ENCODE measurements at places on chromosomes 6 and 20.

GRCh38 chr20:60091861-60092260 lies 133.6 kb downstream of the CDH26 start:
- no peak for DNase-seq

DNA sequence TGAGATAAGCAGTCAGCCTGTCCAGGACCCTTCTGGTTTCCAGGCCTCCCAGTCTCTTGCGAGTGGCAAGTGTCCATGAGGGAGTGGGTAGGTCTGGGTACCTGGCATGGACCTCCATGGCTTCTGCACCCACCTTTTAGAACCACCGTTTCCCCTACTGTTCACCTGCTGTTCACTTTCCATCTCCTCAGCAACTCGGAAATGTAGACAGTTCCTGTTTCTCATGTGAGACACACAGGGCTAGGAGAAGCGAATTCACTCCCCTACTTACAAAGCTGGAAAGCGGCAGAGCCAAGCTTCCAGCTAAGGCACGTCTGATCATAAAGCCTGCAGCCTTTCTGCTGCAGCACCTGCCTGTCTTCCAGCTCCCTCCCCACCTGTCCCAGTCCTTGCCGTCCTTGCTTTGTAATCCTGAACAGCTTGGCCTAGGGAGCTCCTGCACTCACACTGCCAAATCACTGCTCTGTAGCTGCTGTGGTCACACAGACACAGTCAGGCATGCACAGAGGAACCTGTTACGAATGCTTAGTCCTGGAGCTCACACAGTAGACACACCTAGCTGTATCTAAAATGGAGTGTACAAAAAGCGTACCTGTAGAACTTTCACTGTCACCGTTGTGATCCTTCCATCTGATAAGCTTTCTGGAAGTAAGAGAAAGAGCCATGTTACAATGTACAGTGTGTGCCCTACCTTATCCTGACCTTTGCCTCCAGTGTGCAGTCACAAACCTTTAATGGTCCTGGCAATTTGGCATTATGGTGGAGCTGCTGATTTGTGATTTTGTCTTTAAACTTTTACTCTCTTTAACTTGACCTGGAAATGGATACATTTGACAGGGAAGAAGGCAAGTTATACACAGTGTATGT lies 294.1 kb downstream of the NRN1 start:
- no peak for DNase-seq

DNA sequence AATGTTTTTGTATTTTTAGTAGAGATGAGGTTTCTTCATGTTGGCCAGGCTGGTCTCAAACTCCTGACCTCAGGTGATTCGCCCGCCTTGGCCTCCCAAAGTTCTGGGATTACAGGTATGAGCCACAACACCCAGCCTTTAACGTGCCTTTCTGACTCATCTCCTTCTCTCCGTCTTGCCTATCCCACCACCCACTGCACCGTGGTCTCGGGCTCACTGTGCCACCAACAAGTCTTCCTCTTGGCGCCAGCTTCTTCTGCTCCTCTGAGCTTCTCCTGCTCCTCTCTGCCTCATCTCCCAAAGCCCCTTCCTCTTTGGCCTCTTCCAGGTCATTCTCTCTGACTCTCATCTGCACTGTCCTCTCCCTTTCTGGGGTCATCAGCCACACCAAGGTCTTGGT lies 41.0 kb downstream of the TMEM242 start:
- no peak for DNase-seq

GRCh38 chr6:101011186-101011585 lies 130.1 kb upstream of the ASCC3 start:
- DNase-seq, result no peak

DNA sequence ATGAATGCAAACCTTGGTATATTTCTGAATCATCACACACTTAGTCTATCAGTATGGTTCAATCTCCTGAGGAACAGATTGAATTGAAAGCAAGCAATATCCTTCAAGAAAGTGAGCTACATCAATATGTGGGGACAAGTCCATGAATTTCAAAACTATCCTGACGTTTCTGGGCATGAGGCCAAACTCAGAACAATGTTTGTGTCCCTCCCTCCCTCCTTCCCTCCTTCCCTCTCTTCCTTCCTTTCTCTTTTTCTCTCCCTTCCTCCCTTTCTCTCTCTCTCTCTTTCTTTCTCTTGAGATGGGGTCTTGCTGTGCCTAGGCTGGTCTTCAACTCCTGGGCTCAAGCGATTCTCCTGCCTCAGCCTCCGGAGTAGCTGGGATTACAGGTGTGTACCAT lies 27.9 kb upstream of the SYNCRIP start:
- DNase-seq, result peak; percentile 63

DNA sequence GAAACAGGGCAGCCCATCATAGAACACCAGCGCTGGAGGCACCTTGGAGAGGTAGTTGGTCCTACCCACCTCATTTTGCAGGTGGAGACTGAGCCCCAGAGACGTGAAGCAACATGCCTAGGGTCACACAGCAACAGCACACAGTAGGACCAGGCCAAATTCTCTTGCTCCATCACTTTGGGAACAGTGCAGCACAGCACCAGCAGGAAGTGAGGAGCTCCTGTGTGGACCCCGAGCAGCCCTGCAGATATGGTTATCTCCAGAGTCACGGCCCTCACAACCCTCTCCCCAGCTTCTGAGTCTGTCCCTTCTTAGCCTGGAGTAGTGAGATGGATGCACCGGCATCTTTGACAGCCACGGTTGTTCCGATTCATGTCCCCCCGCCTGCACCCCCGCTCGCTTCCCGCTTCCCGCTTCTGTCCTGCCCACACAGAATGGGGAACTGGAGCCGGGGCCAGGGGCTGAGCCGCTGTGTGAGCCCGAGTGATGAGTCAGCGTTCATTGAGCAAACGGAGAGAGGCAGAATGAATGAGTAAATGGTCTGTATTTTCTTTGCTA lies 72.6 kb upstream of the DUSP22 start:
- DNase-seq, result peak; percentile 58

GRCh38 chr20:32285621-32286371 lies 8.3 kb downstream of the KIF3B start:
- DNase-seq, result no peak

GRCh38 chr20:22890594-22891300 lies 144.4 kb upstream of the SSTR4 start:
- DNase-seq, result peak; percentile 12

DNA sequence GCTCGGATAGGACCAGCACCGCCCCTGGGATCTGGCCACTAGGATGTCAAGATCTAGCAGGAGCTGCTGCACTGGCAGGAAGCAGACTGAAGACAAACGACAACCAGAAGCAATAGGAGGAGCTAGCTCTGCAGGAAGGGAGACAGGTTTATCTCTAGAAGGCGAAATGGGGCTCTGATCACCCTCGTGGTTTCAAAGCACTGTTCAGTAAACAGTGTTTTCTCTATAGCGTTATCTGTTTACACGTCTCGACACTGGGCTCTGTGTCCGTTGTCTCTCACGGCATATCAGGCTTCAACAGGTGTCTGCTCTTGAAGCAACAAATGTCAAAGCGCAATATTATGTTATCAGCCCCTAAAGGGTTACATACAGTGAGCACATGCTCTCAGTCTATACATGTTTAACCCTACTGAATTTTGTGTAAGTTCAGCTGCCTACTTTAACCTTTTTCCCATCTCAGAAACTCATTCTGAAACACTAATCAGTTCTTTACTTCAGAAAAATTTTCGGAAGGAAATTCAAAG lies 23.8 kb downstream of the TMEM14B start:
- no peak for DNase-seq

DNA sequence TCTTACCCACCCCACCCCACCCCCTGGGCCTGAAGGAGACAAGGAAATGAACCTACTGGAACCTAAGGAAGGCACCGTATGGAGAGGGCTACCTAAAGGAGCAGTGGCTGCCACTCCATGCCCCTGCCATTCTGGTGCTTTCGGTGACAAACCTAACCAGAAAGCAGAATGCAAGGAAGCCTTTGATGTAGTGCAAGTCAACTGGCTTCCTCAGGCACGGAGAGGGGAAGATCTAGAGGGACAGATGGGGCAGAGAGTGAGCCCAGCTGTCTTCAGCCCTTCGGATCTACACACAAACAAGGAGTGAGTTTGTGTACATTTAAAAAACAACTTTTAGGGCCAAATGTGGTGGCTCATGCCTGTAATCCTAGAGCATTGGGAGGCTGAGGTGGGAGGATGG lies 39.5 kb downstream of the PPP1R16B start:
- DNase-seq, result no peak

- no peak for DNase-seq
Measured at GRCh38 chr6:7087491-7087979, 20.2 kb upstream of the RREB1 start.

- DNase-seq, result no peak
Measured at GRCh38 chr20:63551068-63551467, 2.9 kb upstream of the FNDC11 start.

DNA sequence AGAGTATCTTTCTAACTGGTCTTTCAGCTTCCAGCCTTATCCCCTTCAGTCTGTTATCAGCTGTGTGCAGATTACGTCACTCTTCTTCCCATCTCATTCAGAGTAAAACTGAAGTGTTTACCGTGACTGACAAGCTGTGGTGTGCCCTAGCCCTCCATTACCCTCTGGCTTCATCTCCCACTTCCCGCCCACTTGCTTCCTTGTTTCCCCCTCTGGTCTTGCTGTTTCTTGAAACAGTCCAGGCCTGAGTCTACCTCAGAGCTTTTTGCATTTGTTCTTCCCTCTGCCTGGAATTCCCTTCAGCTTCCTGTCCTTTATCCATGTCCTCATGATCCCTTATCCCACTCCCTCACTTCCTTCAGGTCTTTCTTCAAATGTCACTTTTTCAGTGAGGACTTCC lies 66.9 kb downstream of the CARMIL1 start:
- no peak for DNase-seq

GRCh38 chr6:123655521-123656306 lies 19.0 kb upstream of the TRDN start:
- DNase-seq, result no peak

- DNase-seq, result no peak
Measured at GRCh38 chr6:108673153-108673552, 112.4 kb downstream of the FOXO3 start.

- no peak for DNase-seq
Measured at GRCh38 chr20:61026731-61027130, 225.3 kb upstream of the CDH4 start.

- peak; percentile 93 for DNase-seq
Measured at GRCh38 chr6:116370760-116371119, at the start of gene DSE. Gene DSE (plus strand): TSS chr6:116370947. CDS start chr6:116399251, 28,304 bp downstream.

- no peak for DNase-seq
Measured at GRCh38 chr20:62769346-62770071, 26.8 kb upstream of the MRGBP start.

GRCh38 chr6:1312203-1312472 lies 240 bp downstream of the FOXQ1 start:
- DNase-seq, result no peak

DNA sequence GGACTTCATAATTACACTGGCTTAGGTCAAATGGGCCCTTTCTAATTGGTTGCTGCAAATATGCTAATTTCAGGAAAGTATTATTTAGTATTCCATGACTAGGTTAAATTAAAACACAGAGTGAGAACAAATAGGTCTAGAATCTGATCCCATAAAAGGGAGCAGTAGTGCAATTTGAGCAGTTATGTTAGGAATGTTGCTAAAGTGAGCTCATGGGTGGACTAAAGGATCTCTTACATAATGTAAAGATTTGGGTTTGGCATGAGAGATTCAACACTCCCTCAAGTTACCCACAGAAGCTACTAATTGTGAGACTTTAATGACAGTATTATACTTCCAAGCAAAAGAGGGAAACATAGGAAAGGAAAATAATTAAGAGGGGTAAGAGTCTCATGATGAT lies 109.1 kb downstream of the C6orf58 start:
- DNase-seq, result no peak

- peak; percentile 41 for DNase-seq
Measured at GRCh38 chr6:37283671-37284151, 25.8 kb upstream of the TMEM217 start.

DNA sequence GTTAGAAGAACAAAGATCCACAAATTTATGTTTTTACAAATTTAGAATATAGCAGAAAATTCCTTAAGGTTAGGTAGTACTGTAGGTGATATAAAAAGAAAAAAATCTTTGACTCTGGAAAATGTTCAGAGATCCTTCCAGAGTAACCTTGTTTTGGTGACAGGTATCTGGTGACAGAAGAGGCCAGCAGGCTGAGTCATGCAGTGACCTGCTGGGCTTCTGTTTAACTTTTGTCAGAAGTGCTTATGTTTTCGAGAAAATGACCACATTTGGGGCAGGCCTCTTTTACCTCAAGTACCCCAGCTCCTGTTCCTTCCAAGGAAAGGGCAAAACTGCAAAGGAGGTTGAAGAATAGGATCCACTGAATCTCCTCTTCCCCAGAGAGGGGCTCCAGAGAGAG lies 10.5 kb upstream of the CLDN20 start:
- no peak for DNase-seq

DNA sequence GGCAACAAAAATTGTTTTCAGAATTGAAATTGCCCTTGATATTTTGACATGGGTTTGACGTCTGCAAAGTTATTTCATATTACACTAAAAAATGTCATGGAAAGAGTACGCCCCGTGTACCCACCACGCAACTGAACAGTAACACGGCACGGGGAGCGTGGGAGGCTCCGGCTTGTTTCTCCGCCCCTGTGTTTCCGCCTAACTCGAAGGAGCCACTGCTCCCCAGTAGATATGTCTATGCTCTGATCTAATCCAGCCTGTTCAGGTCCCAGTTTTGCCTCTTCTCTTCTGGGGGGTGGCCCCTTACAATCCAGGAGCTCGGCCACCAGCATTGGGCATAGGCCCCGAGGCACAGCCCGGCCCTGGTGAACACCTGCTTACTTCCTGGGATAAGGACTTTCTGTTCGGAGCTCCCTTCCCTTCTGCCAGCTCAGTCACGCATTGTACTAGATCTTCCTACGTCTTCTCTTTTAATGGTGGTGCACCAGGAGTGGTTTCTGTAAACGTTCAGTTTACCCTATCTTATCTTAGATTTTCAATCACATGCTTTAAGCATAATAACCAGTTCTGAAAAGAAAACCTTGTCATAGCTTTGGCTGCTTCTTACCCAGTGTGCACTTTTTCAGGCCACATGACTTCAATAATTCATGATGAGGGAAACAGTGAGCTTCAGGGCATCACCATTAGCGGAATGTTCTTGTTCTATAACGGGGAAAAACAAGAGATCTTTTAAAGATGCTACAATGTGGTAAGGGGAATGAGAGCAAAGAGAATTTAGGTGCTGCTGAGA lies 43.9 kb upstream of the EXOC2 start:
- DNase-seq, result no peak

DNA sequence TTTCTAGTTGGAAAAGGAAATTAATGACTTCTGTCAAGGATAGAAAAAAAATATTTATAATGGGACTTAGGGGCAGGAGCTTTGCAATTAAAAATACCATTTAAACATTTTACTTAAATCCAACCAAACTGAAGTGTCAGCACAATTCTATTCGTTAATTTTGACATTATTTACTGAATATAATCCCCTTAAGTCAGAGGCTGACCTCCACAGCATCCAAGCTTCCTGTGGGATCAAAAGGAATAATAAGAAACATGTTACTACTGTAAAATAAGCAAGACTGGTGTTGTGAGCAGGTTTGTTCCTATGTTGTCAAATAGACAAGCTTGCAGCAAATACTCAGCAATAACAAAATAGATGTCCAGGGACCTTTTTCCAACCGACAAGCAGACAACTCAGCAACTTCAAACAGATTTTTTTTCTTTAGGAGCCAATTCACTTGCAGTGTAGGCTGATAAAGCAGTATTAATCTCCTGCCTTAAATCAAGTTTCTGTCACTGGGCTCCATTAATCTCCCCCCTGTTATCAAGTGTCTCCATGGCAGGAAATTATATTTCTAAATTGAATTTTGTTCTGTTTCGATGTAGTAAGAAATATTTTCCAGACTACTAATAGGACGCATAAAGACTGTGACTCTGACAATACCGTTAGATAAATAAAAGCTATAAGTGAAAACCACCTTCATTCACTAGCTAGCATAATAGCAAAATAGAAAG lies 157.4 kb downstream of the HACE1 start:
- DNase-seq, result no peak

GRCh38 chr6:63306420-63306819 lies 13.4 kb downstream of the LGSN start:
- DNase-seq, result no peak
